ENCODE measurements at places on chromosomes 1 and 21.

GRCh38 chr1:232493869-232494268 lies 136.1 kb downstream of the SIPA1L2 start:
- DNase-seq, result no peak

GRCh38 chr1:58824753-58825389 lies 41.0 kb upstream of the JUN start:
- no peak for DNase-seq

DNA sequence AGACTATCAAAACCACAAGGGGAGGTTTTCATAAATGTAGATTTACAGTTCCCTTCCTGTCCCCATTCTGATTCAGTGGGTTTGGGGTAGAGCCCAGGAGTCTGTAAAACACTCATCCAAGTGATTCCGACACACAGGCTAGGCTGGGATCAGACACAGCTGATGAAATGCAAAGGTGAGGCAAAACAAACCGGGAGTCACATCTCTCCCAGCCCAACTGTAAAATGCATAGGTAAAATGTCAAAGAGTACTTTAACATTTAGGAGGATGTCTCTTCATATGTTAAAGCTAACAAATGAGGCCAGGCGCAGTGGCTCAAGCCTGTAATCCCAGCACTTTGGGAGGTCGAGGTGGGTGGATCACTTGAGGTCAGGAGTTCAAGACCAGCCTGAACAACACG lies 45.0 kb downstream of the ZNF281 start:
- DNase-seq, result no peak

GRCh38 chr1:243917177-243917862 lies 67.3 kb upstream of the AKT3 start:
- DNase-seq, result no peak

DNA sequence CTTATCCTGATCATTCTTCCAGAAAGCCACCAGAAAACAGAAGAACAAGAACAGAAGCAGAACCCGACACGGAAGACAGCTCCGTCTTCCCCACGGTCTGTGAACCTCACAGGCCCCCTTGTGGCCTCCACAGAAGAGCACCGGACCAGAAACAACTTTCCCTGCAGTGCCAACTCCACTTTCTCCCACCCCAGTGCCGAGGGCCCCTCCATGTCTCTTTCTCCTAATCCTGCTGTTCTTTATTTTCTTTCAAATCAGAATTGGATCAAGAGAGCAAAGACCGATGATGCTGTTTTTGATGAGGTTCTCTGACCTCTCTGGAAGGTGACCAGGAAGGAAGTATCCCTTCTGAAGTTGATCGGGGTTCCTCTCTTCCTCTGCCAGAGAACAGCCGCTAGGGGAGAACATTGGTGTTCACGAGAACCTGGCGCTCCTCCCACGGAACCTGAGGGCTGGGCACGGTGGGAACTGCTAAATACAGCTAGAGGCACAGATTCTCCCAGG lies 58.9 kb upstream of the CTTNBP2NL start:
- no peak for DNase-seq

- DNase-seq, result peak; percentile 70
These were observed 54.7 kb upstream of the IFFO2 start for GRCh38 chr1:19010995-19011844.

DNA sequence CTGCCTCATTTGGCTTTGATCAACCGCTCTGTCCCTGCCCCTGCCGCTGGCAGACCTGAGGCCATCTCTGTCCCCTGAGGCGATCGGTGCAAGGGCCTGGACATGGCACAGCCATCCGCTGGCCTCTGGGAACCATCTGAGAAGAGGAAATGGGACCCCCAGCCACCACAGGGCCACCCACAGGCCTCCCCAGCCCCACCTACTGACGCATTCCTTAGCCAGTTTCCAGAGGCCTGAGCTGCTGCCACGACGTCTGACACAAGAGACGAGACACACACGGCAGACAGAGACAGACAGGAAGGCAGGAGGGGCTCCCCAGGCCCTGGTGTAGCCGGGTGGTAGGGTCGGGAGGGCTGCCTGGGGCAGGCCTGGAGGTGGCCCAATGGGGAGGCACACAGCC lies 37.3 kb upstream of the EDN2 start:
- DNase-seq, result no peak

DNA sequence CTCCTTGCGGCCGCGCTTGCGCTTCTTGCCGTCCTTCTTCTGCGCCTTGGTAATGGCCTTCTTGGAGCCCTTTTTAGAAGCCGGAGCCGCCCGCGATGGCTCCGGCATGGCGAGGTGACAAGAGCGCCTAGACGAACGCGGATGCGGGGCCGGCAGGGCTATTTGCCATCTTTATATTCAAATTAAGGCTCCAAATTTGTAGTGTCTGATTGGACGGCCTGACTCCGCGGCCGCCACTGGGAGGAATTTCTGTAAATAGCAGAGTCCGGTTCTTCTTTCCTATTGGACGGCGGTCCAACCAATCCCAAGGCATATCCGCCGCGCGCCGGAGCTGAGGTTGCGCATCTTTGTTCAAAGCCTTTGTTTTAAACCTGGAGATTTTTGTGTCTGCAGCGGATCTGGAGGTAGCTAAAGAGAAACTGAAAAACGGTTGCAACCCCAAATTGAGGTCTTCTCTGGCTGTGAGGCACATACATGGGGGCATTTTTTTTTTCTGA lies 22.6 kb upstream of the RNF187 start:
- DNase-seq, result peak; percentile 79

DNA sequence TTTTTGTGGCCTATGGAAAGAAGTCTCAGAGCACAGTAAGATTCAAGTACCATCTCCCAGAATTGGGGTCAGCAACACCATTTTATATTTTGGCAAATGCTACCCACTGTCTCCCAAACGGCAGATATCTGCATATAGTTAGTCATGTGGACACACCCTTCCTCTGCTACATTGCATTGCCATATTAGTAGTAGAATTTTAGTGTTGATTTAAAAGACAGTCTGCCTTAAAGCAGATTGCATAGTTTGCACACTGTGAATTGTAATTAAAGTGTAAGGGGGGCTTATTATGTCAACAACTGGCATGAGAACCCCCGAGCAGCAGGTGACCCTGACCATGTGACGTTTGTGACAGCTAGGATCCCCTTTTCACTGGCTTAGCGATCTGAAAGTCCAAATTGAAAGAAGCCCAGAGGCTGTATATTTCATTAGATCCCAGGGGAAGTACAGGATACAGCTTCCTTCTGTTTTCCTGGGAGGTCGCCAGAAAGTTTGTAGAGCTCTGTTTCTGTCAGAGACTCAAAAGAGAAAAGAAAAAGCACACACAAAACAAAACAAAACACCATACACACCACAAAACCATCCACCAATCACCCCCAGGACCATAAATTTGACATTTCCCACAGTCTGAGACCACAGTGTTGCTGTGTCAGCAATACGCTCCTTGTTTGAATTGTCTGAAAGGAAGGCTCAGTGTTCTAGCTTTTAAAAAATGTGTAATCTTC lies 172.4 kb downstream of the NFIA start:
- no peak for DNase-seq

GRCh38 chr1:50735443-50735842 lies 224.6 kb downstream of the FAF1 start:
- no peak for DNase-seq

DNA sequence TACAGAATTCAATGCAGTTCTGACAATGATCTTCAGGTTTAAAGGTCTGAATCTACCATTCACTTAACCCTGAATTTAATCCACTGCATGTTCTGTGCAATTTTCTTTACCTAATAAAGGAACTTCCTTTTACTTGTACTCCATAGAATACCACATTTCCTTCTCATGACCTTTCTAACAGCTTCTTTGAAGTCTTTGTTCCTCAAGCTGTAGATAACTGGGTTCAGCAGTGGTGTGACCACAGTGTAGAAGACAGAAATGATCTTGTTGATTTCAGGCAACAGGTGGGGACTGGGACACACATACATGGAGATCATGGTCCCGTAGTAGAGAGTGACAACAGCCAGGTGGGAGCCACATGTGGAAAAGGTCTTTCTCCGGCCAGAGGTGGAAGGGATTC lies 878 bp downstream of the OR11L1 start:
- no peak for DNase-seq

GRCh38 chr1:159141584-159142390 lies 29.6 kb upstream of the CADM3 start:
- DNase-seq, result no peak

DNA sequence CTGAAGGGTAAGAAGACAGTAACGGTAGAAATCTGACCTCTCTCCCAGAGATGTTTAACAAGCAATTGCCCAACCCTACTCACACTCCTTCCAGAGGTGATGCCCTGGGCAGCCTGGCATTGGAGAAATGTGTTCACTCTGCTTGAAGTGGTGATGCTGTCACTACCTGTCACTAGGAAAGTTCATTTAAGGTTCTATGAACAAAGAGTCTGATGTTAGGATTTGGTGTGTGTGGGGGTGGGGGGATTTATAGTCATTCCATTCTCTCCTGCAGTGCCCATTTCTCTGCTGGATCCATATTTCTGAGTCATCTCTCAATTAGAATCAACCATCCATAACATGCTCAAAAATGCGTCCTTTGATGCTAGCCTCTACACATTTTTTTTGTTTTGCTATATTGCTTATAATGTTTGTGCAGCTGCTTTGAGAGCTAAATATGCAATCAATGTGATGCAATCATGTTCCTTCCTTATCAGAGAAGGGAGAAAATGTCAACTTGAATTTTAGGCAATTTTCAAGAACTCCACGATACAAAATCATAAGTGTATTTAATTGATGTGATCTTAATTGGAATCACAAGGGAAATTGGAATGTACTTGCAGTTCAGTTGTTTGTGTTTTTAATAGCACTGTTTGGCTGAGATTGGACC lies 173.9 kb downstream of the DUSP10 start:
- no peak for DNase-seq

GRCh38 chr1:204382714-204383083 lies 23.0 kb upstream of the PLEKHA6 start:
- DNase-seq, result no peak

DNA sequence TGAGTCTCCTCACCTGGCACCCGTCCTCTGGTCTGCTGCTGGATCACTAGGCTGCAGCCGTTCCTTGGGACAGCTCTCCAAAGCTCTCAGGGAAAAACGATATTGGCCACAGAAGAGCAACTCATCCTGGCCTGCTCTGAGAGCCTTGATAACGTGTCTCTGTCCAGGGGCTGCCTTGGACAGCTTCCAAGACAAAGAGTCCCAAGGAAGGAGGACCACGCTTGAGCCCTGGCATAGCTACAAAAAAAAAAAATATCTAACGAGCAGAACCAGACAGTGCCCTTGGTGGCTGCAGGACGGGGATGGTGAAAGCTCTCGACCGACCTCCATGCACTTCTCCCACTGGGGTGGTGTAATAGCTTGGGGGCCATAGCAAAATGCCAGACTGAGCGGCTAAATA lies 589.6 kb downstream of the NPHP4 start:
- no peak for DNase-seq

- DNase-seq, result no peak
These were observed 78.8 kb downstream of the DDAH1 start for GRCh38 chr1:85386068-85386722.

All from stimulated activated CD8-positive, alpha-beta memory T cell treated with anti-CD3 and anti-CD28 coated beads, Interleukin-4, amount 100 ng/mL, for 24 hours (primary cell).